ENCODE measurements at places on chromosomes 12 and 14. TPM values are rescaled to one million over a fixed set of nuclear protein-coding genes. Genes with fewer than 3 reads are reported as not detected.

DNA sequence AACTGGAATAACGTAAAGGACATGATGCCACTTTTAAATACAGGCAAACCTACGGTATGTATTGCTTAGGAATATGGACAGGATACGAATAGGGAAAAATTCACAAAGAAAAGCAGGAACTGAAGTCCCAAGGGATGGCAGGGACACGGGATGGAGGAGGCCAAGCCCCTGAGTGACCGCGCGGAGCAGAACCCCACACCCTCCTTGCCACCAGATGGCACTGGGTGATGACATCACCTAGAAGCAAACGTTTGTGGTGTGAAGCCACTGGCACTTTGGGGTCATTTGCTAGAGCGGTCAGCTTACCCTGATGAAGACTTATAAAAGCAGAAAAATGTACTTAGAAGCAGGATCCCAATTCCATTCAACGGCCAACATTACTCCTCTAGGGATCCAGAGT lies 9.4 kb downstream of the DHX37 start:
- DNase-seq, result no peak

- no peak for DNase-seq
Observed at GRCh38 chr12:120489018-120489417, 6.9 kb upstream of the DYNLL1 start.

The PLEKHD1 gene
- 0.32 TPM for total RNA-seq

- no peak for DNase-seq
Observed at GRCh38 chr14:49033131-49033530, 553.0 kb downstream of the RPS29 start.

The P2RX7 gene
- total RNA-seq, result 7.3 TPM

The CLEC2A gene
- total RNA-seq, result not detected

The LYZ gene
- 42.3 TPM for total RNA-seq
